Upper lobe of left lung (tissue), 6 donors: ENCODE measurements at places on chromosomes 16 and 17. TPM values are rescaled to one million over a fixed set of nuclear protein-coding genes. Genes with fewer than 3 reads are reported as not detected.

KRT26 gene
- total RNA-seq: not detected

TNFRSF17 gene
- not detected for total RNA-seq

CDRT15L2 gene
- not detected for total RNA-seq

CDH5 gene
- 54.5 TPM for total RNA-seq

SYT17 gene
- total RNA-seq: 14.2 TPM

ANKRD40CL gene
- not detected for total RNA-seq

FOXC2 gene
- 0.39 TPM for total RNA-seq

GRCh38 chr16:84739349-84740124 is 39.7 kb downstream of the USP10 start:
- no peaks in the 10 kb centered on the region for H3K36me3 ChIP-seq
- no peak for DNase-seq
- no peaks in the 10 kb centered on the region for H3K27me3 ChIP-seq
- H3K27ac ChIP-seq: no peak overlapping the region
- no peak overlapping the region for H3K4me3 ChIP-seq

DNA sequence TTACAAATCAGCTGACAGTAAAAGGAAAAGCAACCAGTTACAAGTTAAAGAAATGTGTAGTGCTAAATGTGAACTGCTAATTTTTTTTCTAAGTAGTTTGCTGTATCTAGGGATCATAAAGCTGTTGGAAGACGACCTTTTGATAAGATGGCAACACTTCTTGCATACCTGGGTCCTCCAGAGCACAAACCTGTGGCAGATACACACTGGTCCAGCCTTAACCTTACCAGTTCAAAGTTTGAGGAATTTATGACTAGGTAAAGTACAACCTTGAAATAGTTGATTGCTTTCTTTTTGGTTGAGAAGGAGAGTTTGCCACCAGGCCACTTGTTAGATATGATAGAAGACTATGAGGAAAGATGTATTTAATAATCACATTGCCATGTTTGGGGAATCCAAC is 35.4 kb downstream of the OMG start:
- peaks cover 7% of the 10 kb centered on the region for H3K36me3 ChIP-seq
- no peak overlapping the region for H3K27ac ChIP-seq
- no peaks in the 10 kb centered on the region for H3K27me3 ChIP-seq
- no peak for DNase-seq
- no peaks in the 10 kb centered on the region for H3K4me1 ChIP-seq

GRCh38 chr17:78323826-78324390 is 36.0 kb downstream of the SOCS3 start:
- no peak overlapping the region for H3K4me3 ChIP-seq
- no peaks in the 10 kb centered on the region for H3K27me3 ChIP-seq
- peaks cover 38% of the 10 kb centered on the region for H3K4me1 ChIP-seq

DNA sequence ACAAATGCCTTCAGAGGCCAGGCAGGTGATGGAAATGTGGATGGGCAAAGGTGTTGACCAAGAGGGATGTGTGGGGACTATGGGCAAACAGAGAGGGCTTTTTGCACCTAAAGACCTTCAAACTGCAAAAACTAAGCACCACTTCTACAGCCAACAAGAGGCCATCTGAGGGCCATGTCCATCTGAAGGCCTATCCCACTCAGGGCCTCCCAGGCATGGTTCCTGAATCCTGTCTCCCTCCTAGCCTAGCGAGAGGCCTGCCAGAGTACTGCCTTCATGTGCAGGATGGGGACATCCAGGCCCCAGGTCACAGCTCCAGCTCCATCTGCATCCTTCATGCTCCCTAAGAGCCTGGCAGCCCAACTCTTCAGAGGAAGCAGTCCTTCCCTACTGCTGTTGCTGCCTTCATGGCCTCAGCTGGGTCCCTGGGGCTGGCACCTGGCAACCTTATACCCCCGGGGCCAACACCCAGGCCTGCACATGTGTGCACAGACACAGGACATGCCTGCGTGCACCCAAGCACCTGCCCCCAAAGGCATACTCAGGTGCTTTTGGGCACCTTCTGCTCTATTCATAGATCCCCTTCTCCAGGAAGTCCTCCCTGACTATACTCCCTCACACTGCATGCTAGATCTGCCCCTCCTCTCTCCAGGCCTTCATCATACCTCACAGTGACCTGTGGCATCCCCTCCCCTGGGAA is 95.2 kb downstream of the C16orf78 start:
- H3K4me1 ChIP-seq: no peaks in the 10 kb centered on the region
- H3K27me3 ChIP-seq: no peaks in the 10 kb centered on the region
- no peak overlapping the region for H3K27ac ChIP-seq
- H3K36me3 ChIP-seq: no peaks in the 10 kb centered on the region
- H3K4me3 ChIP-seq: no peak overlapping the region

- no peaks in the 10 kb centered on the region for H3K36me3 ChIP-seq
- no peak for DNase-seq
Observed at GRCh38 chr17:66730461-66730923, 104.4 kb upstream of the CACNG5 start.

GRCh38 chr17:70295731-70296130 is 126.4 kb downstream of the KCNJ2 start:
- H3K36me3 ChIP-seq: no peaks in the 10 kb centered on the region
- no peak overlapping the region for H3K4me3 ChIP-seq
- H3K27ac ChIP-seq: no peak overlapping the region
- H3K4me1 ChIP-seq: peaks cover 14% of the 10 kb centered on the region

DNA sequence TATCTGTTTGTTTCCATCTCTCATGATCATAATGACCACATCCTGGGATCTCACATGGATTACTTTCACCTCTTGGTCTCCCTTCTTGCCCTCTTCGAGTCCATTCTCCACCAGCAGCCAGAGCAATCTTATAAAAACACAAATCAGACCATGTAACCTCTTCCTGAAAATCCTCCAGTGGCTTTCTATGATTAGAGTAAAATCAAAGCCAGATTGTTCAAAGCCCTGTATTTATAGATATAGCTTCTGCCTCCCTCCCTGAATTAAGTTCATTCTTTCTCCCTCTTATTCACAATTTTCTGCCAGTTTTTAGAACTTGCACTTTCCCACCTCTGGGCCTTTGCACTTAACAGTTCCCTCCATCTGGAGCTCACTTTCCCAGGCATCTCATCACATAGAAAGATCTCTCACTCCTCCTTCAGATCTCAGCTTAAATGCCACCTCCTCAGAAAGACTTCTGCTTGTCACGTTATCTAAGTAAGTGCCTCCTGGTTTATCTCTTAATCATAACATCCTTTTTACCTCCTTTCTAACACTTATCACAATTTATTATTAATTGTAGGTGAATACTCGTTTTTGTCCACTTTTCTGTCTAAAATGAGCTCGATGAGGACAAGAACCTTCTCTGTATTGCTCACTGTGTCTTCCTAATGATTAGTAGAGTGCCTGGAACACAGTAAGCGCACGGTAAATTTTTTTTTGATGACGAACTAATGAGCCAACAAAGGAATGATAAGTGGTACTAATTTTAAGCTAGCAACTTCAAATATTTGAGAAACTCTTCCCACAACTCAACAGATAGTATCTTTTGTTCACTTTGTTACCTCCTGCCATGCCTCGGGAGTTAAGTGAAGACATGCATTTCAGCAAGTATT is 80.5 kb downstream of the CYB561 start:
- H3K27ac ChIP-seq: no peak overlapping the region
- no peak overlapping the region for H3K4me3 ChIP-seq
- no peaks in the 10 kb centered on the region for H3K27me3 ChIP-seq
- H3K36me3 ChIP-seq: peaks cover 8% of the 10 kb centered on the region
- H3K4me1 ChIP-seq: no peaks in the 10 kb centered on the region
